ENCODE measurements at places on chromosomes 11 and 22.
A peak's percentile ranks its signal among the peaks of the same experiment; 100 is the strongest.

- DNase-seq = no peak
Observed at GRCh38 chr11:88404932-88405710, 67.6 kb upstream of the CTSC start.

DNA sequence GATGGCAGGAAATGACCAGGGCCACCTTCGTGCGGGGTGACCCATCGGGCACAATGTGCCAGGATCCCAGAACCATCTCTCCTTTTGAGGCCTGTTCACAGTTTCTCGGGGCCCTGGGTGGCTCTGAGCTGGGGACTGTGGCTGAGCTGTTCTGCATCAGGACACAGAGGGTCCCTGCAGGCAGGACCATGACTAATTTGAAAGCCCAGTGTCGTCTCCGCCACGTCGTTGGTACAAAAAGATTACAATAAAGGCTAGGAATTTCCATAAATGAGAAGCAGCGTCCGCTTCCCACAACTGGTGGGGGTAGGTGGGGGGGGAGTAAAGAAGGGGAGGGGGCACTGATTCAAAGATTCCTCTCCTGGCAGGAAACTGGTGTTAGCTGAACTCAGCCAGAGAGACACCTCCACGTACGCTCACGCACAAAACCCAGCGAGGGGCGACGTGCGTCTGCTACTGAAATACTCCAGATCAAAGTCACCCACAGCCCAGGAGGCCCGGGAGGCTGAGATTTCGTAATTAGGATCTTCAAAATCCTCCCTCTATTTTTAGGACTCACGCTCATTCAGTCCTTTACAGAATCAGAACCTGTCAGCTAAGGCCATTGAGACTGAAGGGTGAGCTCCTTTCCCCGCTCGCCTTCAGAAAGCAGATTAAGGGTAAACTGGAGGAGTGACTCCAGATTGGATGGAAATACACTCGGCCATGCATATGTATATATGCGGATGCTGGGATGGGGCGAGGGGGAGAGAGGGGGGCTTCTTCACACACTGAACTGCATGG lies 11.0 kb downstream of the MN1 start:
- DNase-seq = no peak

- DNase-seq = no peak
Observed at GRCh38 chr11:93751001-93751400, 9.5 kb downstream of the C11orf54 start.

DNA sequence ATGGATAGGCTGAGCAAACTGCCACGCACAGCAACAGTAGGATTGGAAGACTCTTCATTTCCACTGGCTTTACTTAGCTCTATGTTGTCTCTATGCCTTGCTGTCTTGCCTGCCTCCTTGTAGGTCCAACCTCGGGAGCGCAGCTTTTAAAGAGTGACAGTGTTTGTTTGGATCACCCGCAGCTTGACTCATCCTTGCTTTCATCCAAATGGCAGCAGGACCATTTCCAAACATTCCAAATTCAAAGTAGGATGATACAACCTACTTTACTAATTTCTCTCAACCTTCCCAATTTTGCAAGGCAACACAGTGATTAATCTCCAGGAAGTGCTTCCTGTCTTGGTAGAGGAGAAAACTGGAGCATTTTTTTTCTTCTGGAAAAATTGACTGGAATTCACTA lies at the start of gene MMP3:
Gene MMP3, minus strand, starts transcription at position 121 of the 400 bp plus-strand sequence. Its CDS starts 63 bp downstream, at position 58.
- no peak for DNase-seq

- DNase-seq = no peak
Observed at GRCh38 chr11:67117672-67118180, 1.3 kb upstream of the KDM2A start.

DNA sequence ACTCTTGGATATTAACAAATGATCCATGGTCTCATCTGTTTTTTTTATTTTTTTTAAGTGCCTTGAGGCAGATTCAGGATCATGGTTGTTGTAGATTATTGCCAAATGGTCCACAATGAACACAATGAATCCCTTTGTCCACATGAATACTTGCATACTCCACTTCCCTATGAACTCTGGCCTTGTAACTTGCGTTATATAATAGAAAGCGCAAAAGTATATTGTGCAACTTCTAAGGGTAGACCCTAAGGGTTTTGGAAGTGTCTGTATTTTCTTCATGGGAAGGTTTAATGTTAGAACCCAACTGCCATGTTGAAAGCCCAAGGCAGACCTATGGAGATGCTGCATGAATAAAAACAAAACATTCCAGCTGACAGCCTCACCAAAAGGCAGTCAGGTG lies 8.1 kb upstream of the OR5AL1 start:
- DNase-seq = no peak

DNA sequence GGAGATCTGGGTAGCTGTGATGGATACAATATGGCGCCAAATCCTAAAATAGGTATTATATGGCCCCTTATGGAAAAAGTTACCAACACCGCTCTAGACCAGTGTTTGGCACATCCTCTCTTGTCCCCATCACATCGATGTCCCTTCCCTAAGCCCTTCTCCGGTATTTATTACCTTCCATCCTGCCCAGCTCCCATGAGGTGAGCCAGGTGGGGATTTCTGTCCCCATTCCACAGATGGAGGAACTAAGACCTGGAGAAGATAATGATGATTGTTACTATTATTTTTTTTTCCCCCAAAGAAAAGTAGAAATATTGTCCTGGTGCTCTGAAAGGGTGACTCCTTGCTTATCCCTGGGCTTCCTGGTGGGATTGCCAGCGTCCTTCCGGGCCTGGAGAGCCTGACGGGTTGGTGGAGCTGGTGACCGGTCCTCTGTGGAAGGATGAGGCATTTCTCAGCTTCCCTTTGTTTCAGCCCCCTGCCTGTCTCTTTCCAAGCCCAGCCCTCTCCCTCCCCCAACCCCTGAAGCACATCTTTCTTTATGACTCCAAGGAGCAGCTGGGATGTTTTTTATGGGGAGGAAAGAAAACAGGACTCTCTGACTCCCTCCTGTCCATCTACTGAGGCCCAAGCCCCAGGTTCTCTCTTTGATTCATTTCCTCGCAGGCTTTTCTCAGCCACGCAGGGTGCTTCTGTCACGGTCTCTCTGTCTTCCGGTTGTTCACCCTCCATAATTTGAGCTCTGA lies 65.4 kb downstream of the TP53I11 start:
- DNase-seq = no peak

- DNase-seq = no peak
Observed at GRCh38 chr11:111378861-111379601, at the start of gene POU2AF1. POU2AF1 (minus strand) TSS chr11:111379275; CDS start chr11:111379177, 98 bp downstream.

GRCh38 chr11:65433657-65434056 lies 11.1 kb downstream of the NEAT1 start:
- no peak for DNase-seq

DNA sequence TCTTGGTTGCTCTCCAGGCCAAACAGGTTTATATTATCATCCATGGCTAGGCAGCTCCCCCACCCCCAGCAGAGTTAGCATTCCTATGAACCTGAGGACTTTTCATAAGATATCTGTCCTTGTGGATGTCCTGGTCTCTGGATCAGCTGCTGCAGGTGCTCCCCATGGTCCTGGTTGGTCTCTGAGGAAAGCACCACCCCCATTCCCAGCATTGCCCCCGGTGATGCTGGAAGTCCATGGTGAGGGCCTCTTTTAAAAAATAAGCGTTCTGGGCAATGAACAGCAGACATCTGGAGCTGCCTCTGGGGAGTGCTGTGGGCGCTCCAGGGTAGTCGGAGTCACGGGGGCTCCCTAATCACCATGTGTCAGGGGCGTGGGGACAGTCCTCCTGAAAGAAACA lies 26.6 kb downstream of the DKK3 start:
- no peak for DNase-seq

GRCh38 chr11:28836285-28837081 lies 728.3 kb downstream of the METTL15 start:
- DNase-seq = no peak

DNA sequence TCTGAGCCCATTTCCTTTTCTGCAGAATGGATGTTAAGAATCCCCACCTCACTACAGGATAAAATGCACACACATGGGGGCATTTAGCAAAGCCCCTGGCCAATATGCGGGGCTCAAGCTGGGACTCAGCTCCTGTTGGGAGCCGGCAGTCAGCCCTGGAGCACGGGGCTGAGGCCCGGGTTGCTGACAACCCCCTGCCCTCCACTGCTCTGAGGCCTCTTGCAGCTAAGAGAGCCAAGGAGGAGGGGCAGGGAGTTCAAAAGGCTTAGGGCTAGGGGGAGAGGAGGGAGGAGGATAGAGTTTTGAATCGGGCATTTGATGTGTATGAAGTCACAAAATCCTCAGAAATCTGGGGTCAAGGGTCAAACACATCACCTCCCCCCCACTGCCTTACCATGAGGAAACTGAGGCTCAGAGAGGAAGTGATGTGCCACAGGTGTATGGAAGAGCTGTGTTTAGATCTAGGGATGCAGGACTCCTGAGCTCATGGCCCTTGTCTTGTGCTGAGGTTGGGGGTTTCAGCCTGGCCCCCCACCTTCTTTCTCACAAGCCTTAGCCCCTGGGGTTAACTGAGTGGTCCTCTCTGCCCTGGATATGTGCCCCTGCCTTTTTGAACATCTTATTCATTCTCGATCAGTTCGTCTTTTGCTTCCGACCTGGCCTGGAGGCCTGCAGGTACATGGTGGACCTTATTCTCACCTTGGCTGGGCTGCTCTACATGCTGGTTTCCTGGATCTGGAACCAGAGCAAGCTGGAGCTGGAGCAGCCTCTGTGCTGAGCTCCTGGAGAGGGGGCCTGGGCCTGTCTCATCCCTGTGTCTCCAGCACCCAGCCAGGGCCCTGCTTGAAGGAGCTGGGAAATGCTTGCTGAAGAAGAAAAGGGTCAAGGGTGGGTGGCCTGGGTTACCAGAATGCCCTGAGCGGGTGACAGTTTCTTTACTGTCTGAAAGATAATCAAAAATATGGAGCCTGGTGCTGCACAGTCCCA lies 80.3 kb downstream of the LRRC32 start:
- DNase-seq = no peak

- DNase-seq = no peak
Observed at GRCh38 chr11:79546351-79546750, 105.5 kb upstream of the TENM4 start.

GRCh38 chr22:29167032-29167911 lies 38.4 kb upstream of the EMID1 start:
- DNase-seq = no peak

- DNase-seq = no peak
Observed at GRCh38 chr11:95466416-95466815, 235.4 kb upstream of the SESN3 start.

GRCh38 chr11:130513132-130513531 lies 64.7 kb downstream of the ADAMTS15 start:
- DNase-seq = peak; percentile 50

DNA sequence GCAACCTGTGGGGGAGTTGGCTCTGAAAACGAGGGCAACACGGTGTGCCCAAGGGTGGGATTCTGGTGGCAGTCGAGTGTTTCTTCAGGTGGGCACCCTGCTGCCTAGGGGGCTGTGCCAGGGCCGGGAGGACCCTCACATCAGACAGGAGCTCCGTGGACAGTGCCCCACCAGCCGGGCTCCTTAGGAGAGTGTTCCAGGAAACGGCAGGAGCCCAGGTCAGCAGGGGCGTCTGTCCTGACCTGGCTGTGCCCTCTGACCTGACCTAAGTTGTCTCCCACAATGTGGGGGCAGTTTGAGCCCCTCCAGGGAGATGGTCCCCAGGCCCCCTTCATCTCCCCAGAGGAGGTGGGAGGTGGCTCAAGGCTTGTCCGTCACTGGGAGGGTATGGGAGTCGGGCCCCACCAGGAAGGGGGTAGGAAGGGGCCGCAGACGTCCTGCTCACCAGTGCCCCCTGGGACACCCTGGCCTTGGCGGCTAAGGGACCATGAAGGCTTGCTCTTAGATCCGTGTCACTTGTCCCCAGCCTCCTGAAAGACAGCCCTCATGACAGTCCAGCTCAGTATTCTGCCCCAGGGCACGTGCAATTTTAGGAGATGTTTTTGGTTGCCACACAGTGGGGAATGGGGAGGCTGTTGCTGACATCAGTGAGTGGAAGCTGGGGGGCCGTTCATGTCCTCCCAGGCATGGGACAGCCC lies 32.2 kb upstream of the GAL start:
- no peak for DNase-seq

GRCh38 chr11:46075928-46076327 lies 45.3 kb downstream of the PHF21A start:
- DNase-seq = no peak

- no peak for DNase-seq
Observed at GRCh38 chr11:133162227-133162626, 370.1 kb downstream of the OPCML start.

DNA sequence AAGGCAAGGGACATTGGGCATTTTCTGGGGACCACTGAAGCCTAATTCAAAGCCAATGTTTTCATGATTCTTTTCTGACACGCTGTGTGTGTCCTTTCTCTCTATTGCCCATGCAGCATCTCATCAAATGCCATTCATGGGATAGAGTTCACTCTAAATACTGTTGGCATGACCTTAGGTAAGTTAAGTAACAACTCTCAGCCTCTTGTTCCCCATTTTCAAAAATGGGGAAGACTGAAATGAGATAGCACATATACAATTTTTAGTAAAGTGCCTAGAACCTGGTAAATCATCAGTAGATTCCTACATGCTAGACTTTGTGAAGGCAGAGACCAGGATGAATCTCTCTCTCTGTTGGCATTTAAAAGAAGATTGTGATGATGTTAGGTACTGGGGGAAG lies 12.7 kb upstream of the OR52K2 start:
- no peak for DNase-seq

DNA sequence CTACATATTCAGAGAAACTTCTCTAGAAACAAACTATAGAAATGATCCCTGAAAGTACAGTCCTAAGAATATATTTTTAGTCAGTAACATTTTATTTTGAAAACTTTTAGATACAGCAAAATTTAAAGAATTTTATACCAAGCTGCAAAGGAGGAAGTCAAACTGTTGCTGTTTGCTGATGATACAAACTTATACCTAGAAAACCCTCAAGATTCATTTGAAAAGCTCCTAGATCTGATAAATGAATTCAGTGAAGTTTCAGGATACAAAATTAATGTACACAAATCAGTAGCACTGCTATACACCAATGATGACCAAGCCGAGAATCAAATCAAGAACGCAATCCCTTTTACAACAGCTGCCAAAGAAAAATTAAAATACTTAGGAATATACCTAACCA lies 10.1 kb downstream of the ZBTB44 start:
- no peak for DNase-seq

GRCh38 chr11:43238341-43238740 lies 73.5 kb upstream of the API5 start:
- no peak for DNase-seq

DNA sequence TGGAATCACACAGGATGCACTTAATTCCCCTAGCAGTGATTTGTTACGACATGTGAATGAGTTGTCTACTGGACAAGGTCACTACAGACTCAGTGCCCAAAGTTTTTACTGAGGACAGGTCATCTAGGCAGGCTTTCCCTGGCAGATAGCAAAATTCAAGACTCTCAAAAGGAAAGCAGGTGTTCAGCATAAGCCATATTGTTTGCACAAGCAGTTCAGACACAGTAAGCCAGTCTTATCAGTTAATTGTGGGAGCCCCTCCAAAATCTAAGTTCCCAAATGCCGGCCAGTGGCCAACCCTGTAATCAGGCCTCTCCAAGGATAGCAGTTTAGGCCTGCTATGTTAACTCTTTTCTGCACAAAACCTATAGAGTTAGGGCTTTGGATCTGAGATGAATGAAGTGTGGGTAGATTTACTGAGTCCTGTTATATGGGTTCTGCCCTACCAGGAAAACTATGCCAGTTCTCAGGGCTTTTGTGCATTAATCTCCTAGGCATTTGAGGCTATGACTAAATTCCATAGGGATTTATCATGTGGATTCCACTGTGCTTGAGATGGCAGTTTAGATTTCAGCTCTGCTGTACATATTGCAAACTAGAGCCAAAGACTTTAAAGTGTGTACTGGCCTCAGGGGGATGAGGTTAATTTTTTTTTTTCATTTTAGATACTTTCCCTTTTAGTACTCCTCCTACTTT lies 4.8 kb upstream of the ARHGEF12 start:
- DNase-seq = no peak

All from NCI-H1694 treated with DMSO at 0.1 percent for 48 hours (cell line).